ENCODE measurements at places on chromosomes 6 and 20.

DNA sequence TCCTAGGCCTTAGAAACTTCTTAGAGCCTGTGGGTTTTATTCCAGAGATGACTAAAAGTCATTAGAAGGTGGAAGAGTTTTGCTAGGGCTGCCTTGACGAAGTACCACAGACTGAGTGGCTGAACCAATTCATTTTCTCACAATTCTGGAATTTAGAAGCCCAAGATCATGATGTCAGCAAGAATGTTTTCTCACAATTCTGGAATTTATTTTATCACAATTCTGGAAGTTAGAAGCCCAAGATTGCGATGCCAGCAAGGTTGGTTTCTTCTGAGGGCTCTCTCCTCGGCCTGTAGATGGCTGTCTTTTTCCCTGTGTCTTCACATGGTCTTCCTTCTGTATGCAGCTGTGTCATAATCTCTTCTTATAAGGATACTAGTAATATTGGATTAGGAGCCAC, 672.9 kb upstream of the MARCKS start:
- DNase-seq = no peak

DNA sequence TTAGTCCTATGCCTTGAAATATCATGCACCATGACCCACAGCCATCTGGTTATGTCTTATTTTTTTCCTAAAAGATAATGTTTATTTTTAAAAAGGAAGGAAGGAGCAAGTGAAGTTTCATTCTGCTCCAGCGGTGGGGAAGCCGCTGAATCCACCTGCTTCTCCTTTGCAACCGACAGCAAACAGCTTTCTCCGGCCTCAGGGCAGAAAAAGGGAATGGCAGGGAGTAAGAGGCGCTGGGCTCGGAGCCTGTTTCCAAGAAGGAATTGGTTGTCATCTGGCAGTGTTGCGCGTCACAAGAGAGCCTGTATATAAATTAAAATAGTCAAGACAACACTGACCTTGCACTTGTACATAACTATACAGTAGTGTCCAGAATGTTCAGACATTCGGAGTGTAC, 14.2 kb downstream of the GFRA4 start:
- DNase-seq = no peak

- DNase-seq = peak; percentile 23
Observed at GRCh38 chr20:31497838-31498540, 16.3 kb upstream of the HM13 start.

GRCh38 chr6:75135450-75135849, 70.4 kb downstream of the COL12A1 start:
- no peak for DNase-seq

GRCh38 chr20:8079976-8080375, 52.1 kb upstream of the PLCB1 start:
- DNase-seq = no peak

DNA sequence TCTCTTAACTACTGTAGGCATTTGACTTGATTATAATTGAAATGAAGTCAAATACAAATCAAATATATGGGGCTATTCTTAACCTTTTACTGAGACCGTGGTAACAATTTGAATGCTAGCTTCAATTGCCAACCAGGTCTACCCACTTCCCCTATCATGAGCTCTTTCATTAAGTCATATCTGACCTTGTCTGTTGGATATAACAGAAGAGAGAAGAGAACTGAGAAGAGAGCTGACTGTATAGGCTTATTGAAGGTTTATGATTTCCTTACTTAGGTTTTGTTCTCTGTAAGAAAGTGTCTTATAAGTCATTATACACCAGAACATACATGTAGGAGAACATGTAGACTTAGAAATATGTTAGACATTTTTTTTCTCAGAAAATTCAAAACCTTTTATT, 549.4 kb downstream of the COL12A1 start:
- DNase-seq = no peak

- DNase-seq = no peak
Observed at GRCh38 chr6:46763466-46763865, 16.7 kb downstream of the ANKRD66 start.

GRCh38 chr6:42220807-42221206, 3.1 kb upstream of the MRPS10 start:
- no peak for DNase-seq

GRCh38 chr6:13159300-13159699, 169.0 kb downstream of the TBC1D7 start:
- DNase-seq = peak; percentile 9

- DNase-seq = peak; percentile 81
Observed at GRCh38 chr6:7258231-7258763, 54.7 kb downstream of the SSR1 start.

- DNase-seq = no peak
Observed at GRCh38 chr6:145848541-145848940, 33.9 kb upstream of the FBXO30 start.

- peak; percentile 68 for DNase-seq
Observed at GRCh38 chr6:45541934-45542333, 164.2 kb upstream of the SUPT3H start.

DNA sequence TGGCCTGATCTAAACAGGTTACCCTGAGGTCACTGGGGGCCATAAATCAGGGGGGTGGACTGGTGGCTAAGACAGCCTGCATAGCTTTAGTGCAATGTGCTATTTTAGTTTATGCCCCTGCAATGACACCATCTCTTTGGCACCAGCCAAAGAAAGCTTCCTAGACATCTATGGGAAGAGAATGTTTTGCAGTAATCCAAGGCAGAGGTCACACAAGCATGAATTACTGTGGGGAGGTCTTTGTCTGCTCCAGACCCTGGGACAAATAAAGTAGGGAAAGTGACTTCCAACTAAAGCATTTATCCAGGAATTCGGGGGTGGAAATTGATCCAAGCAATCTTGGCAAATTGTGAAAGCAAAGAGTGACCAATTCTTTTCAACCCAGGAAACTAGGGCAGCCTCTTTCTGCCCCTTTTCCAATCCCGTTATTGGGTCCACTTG, 5.3 kb downstream of the RIPOR2 start:
- DNase-seq = no peak

DNA sequence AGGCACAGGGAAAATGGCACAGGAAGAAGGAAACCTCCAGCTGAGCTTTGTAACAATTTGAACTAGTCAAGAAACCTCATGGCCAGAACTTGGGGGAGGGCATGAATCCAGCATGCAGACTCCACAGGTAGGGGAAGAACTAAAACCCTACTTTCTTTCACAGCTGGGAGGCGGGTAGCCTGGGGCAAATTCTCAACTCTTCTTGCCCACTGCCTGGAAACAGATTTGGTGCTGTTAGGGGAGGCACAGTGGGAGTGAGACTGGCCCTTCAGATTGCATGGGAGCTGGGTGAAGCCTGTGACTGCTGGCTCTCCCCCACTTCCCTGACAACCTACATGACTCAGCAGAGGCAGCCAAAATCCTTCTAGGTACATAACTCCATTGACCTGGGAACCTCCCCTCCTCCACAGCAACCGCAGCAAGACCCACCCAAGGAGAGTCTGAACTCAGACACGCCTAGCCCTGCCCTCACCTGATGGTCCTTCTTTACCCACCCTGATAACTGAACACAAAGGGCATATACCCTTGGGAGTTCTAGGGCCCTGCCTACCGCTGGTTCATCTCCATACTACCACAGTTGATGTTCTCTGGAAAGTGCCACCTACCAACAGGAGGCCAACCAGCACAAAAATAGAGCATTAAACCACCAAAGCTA, 37.2 kb upstream of the TRIM27 start:
- peak; percentile 42 for DNase-seq

GRCh38 chr6:62393608-62394007, 107.6 kb upstream of the KHDRBS2 start:
- no peak for DNase-seq

DNA sequence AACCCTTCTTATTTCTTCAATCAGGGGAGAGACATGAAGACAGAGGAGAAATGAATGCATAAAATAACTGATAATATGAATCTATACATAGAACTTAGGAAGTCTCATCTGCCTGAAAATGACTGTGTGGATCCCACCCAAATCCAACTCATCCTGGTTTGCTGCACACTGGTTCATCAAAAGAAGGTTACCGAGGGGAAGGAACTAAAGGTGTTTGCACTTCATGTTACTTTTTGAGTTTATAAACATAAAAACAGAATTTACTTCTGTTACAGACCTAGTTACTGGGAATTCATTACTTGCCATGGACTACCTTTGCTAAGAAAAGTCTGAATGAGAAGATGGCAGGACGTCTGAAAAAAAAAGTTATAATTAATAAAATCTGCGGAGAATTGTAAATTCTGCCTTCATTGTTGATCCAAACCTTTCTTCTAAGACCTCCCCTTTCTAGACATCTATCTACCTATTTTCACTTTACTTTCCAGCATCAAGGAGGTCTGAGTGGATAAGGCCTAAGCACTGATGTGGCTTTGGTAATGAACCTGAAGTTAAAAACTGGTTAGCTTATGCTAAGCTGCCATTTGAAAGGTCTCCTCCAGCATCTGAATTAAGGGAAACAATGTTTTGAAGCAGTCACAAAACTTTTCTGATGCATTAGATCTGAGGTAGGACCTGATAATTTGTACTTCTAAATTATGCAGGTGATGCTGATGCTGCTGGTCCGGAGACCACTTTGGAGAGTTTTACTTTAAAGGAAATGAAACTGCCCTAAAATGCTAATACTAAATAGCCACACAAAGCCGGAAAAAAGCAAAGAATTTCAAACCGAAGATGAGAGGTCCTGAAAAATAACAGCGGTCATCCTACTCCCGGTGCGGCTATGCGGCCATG, 84.0 kb downstream of the HFE start:
- DNase-seq = peak; percentile 62

DNA sequence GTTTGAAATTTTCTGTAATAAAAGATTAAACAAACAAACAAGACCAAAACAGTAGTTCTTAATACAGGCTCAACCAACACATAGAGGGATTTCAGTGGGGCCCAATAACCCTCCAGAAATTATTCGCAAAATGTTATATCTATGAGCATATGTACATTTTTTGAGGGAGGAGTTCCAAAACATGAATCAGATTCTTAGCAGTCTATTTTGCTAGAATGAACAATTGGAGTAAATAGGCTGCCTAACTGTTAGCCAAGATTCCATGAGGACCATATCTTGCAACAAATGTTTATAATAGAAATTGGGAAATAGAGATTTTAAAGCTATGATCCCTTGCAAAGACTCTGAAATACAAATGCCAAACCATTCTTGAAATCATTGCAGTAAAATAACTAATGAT, 186.3 kb downstream of the AKAP7 start:
- no peak for DNase-seq

DNA sequence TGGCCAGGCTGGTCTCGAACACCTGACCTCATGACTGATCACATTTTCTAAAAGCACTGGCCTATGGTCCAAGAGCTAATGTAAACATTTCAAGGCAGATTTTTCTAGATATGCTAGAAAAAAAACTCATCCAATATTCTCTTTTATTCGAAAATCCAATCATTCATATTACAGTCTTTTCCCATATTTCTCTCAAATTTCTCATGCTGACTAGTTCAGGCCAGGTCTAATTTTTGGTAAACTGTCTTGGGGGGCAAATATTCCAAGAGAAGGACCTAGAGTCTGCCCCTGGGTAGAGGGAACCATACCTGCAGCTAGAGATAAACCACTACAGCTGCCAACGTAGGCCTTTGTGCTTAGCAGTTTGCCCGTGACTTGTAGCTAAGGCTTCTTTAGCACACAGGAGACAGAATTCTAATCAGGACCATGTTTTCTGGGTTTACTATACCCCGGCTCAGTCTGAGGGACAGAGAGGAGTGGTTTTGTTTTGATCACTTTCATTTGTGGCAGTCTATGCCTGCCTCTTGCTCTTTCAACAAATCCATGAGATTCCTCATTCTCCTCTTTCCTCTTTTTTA, 71.8 kb upstream of the CITED2 start:
- DNase-seq = peak; percentile 76

- DNase-seq = no peak
Observed at GRCh38 chr6:78363688-78364087, 503.7 kb upstream of the IRAK1BP1 start.

DNA sequence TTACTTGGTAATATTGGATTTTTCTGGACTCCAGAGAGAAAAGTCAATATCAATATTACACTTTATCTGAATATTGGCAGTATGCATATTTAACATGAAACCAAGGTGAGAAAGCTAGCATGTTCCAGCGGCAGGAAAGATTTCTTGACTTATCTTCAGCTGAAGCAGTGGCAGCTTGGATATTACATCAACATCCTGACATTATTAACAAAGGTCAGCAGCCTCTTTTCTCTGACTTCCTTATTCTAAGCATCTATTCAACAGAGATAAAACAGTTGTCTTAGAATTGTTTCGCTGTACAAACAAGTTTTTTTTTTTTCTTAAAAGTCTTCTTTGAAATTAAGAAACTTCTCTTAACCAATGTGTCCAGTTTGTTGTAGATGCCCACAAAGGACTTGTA, 11.8 kb downstream of the DCBLD1 start:
- no peak for DNase-seq

GRCh38 chr20:11143481-11143880, 469.7 kb upstream of the JAG1 start:
- DNase-seq = no peak

Measured in hematopoietic multipotent progenitor cell treated with erythropoietin and hydrocortisone succinate and interleukin-3 and kit ligand, for 8 days (in vitro differentiated cells).